ENCODE measurements at places on chromosomes 7 and 10.

DNA sequence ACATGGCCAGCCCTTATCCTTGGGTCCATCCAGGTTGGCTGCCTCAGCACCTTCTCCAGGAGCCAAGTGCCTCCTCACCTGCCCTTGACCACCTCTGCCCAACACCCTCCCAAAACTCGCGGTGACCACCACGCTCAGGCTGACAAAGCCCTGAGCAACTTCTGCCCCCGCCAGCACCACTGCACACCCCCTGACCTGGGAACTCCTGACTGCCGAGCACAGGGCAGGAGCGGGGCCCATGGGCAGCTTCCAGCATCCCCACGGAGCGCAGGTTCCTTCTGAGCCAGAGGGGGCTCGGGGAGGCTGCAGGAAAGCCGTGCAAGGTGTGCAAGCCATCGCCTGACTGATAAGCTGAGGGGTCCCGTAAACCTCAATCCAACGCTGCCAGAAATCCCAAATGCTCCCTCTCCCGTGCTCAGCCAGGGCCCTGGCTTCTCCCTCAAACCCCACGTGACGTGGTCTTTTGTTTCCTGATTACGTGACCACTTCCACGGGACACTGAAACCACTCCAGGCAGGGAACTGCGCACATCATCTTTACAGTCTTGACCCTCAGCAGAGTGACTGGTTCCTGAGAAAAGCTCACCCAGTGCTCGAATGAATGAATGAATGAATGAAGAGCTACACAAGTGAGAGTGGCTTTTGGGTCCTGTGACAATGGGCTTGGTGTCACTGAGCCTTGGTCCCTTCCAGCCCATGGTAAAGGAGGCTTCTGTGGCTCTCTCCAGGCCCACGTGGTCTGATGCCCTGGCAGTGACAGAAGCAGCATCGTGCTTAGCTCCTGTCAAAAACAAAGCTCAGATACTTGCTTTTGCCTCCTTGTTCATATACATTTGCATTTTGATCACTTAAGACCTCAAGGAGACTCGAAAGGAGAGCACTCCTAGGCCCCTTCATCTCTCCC, 249.8 kb upstream of the PPP2R2D start:
- DNase-seq = no peak

GRCh38 chr7:54981913-54982312, 36.9 kb upstream of the EGFR start:
- no peak for DNase-seq

- DNase-seq = peak; percentile 75
Measured at GRCh38 chr7:30740417-30741181, 11.3 kb upstream of the INMT start.

DNA sequence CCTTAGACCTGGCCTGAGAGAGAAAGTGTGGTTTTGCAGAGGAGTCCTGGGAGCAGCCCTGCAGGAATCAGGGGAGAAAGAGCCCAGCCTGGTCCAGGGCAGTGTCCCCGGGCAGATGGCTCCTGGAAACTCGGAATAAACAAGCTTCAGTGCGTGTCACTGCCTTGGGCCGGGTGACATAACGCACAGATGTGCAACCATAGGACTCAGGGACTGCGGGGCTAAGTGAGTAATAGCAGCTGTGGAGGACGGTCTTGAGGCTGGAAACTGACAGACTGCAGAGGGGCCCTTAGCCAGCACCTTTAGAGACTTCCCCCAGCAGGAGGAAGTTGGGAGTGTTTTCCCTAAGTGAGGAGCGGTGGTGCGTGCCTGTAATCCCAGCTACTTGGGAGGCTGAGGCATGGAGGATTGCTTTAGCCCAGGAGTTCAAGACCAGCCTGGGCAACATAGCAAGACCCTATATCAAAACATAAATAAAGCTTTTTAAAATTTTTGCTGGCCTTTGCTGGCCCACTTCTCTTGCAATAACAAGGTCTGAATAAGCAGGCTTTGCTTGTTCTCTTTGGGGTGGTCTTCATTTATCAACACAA, 5.3 kb upstream of the CLIP2 start:
- no peak for DNase-seq

- no peak for DNase-seq
Measured at GRCh38 chr7:158067219-158067930, 520.2 kb downstream of the PTPRN2 start.

DNA sequence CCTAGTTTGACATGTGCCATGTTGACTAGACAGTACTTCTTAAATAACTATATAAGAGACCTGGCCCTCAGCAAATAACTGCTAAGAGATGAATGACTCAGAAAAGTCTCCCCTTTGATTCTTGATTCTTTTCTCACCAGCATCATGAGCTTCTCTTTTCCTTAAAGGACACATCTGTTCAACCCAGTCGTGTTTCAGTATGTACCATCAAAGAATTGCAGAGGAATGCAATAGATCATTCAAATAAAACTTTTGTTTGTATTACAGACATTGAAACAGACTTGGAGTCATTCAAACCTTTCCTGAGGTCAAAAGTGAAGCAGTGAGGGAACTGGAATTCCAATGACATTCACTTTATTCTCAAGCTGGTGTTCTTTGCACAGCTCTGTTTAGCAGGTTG, 598.3 kb upstream of the GHITM start:
- no peak for DNase-seq

DNA sequence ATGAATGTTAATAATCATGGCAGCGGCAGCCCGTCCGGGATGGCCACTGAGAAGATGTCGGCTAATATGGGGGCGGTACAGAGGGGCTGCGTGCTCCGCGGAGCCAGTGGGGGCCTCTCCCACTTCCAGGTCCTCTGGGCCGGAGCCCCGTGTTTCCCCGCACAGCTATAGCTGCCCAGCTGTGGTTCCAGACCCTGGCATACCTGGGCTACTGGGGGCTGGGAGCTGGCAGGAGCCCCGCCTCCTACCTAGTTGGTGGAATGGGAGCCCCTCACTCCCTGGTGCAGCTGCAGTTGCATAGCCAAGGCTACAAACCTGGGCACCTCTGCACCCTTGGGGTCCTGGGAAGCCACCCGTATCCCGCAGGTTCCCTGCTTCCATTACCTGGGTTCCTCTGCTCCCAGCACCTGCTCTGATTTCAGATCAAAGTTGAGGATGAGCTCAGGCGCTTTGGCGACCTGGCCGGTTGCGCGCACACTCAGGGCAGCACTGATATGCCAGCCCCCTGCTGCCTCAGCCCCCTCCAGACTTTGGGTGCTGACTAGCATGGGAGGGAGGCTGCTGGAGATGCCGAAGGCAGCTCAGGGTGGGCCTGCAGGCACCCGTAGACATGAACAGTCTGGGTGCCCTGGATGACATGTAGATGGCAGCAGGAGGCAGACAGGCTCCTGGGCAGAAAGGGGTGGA, 236.5 kb upstream of the SEMA3D start:
- DNase-seq = no peak

- DNase-seq = no peak
Measured at GRCh38 chr7:102169651-102170392, 116.8 kb upstream of the SH2B2 start.

DNA sequence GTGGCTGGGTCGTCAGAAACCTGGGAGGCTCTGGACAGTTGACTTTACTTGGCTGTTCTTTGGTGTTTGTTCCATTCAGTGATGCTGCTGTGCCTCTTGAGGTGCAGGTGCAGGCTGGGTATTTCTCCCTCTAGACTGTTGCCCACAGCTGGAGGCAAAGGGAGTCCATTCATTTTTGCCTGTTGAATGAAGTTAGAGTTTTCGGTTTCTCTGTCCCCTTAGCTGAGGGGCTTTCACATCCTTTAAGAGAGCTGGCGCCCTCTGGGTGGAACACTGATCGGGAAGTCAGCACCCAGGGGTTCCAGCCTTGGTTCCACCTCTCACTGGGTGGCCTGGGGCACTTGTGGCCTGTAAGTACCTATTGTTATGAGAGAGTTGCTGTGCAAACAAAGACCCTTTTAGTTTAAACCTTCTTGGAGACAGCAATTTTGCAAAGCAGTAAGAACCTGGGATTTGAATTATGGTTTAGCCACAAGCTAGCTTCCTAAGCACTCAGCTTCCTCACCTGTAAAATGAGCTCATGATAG, 67.2 kb downstream of the GRK5 start:
- DNase-seq = no peak

DNA sequence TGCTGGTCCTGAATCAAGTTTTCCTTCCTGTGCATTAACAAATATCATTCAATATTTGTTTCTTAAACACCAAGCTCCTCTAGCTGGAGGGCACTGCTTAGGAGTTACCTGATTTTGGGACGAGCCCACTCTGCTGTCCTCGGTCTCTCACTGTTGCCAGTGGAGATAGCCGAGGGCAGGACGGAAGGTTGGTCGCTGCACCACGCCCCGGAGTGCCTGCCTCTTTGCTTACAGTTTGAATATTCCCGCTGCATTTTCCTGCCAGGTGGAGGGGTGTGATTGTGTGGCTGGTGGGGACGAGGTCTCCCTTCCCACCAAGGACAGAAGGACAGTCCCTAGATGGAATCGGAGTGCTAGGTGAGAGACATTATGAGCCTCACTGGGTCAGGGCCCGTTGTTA, 201.5 kb downstream of the DNAJB6 start:
- DNase-seq = no peak

- DNase-seq = no peak
Measured at GRCh38 chr10:25047591-25048301, 31.3 kb downstream of the THNSL1 start.

GRCh38 chr10:969473-970150, 18.6 kb upstream of the GTPBP4 start:
- DNase-seq = no peak

Data from stimulated activated CD4-positive, alpha-beta T cell treated with anti-CD3 and anti-CD28 coated beads, Interleukin-12 subunit alpha, Interleukin-12 subunit beta, amount 100 ng/mL, for 48 hours (primary cell).